ENCODE measurements at places on chromosomes 5 and 9. TPM values are rescaled to one million over a fixed set of nuclear protein-coding genes. Genes with fewer than 3 reads are reported as not detected.

PCDHB12 gene
- total RNA-seq, result 2.8 TPM

ORM2 gene
- total RNA-seq, result 3.9 TPM

DMGDH gene
- 0.78 TPM for total RNA-seq

SKIC3 gene
- total RNA-seq, result 68.7 TPM

DNA sequence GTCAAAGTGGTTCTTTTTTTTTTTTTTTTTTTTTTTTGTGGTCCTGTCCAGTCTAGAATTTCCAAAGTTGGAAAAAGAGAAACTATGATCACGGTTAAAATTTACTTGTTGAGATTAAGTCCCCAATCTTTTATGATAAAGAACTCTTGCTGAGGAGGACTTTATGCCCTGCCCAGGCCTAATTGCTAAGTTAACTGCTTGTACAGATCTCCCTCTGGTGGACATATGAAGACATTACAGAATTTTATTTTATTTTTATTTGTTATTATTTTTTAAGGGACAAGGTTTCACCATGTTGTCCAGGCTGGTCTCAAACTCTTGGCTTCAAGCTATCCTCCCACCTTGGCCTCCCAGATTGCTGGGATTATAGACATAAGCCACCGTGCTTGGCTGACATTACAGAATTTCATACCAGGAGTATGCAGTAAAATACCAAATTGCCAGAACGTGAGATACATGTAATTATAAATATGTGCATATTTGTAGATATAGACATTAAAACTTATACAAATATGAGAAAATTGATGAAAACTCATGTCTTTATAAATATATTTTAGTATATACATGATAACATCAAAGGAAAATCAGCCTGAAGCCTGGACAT is 91.2 kb downstream of the RFK start:
- no peak for DNase-seq

GRCh38 chr9:123265833-123266232 is 2.6 kb downstream of the STRBP start:
- no peak for DNase-seq

- DNase-seq, result no peak
Measured at GRCh38 chr5:124528838-124529237, 217.6 kb downstream of the ZNF608 start.

BRD3 gene
- 38.4 TPM for total RNA-seq

DNA sequence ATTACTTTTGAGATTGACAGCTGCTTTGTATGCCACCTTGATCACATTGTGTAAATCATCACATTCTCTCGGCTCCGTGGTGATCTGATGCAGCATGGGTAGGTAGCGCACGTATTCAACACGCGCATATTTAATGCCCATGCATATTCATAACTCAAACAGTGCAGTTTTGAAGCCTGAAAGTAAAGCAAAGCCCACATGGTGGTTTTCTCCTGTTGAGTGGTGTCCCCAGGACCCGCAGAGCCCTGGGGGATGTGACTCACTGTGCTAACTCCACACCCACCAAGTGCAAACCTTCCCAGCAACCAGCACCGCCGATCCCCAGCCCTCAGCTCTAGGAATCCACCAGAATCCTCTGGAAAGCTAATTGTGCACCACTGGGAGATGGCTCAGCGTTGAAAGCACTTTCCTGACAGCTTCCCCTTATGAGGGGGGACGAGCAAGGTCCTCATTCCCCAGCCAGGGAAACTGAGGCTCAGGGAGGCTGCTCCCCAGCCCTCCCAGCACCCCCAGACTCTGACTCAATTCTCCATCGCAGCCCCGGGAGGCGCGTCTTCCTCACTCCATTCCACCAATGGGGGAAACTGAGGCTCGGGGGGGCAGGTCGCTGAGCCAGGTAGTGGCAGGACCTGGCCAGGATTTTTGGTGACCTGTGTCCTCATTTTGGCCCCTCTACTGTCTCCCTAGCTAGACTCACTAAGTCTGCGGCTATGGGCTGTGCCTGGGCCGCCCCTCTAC is 46.4 kb downstream of the SARDH start:
- no peak for DNase-seq

DNA sequence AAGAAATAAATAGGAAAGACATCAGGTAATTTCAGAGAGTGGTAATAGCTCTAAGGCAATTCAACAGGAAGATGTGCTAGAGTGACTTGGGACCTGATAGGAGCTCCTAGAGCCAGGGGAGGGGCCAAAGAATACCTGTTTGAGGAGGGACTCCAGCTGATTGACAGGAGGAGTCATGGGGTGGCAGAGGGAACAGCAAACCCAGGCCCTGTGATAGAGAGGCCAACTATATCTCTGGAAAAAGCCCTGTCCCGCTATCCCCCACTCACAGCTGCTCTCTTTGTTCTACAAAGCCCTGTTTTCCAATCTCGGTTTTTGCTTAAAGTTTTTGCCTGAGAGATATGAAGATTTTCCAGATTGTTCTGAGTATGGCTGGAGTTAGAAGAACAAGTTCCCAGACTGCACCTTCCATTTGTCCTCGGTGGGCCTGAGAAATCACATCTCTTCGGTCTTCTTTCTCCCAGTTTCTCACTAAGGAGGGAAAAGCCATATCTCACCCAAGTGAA is 9.0 kb upstream of the NSD1 start:
- DNase-seq, result no peak

DNA sequence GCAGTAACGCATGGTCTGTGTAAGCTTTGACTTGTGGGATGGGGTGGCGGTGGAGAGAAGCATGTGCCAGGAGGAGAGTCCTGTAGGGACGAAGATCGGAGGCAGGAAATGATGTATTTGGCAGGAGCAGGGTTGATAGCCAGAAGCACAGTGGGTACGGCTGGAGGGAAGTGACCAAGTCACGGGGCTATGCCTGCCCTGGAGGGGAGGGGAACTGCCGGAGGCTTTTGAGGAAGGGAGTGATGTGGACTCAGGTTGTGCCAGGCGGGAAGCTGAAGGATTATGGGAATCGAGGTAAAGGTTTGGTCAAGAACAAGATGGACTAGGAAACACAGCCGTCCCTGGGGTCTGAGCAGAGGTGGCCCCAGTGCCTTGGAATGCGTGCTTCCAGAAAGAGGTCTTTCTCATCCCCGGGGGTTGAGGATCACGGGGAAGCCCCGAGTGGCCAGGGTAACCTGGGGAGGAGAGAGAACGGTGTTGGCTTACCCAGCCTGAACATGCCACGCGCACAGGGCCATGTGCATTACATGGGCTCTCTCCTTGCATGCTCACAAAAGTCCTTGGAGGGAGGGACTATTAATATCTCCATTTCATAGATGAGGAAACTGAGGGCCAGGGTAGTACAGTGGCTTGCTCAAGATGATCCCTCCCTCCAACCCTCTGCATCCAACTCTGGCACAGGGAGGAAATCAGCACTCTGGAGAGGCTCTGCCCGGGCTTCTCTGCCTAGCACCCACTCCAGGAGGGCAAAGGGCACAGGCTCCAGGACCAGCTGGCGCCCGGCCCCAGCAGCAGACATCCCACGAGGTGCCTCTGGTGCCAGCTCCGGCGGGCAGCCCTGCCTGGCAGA is 253.8 kb downstream of the PBX3 start:
- DNase-seq, result peak; percentile 48

CDH9 gene
- not detected for total RNA-seq

NOXA1 gene
- total RNA-seq, result 6.5 TPM

ZNG1A gene
- total RNA-seq, result 24.7 TPM

MYOZ3 gene
- 1.7 TPM for total RNA-seq

AJM1 gene
- 2.7 TPM for total RNA-seq

DNA sequence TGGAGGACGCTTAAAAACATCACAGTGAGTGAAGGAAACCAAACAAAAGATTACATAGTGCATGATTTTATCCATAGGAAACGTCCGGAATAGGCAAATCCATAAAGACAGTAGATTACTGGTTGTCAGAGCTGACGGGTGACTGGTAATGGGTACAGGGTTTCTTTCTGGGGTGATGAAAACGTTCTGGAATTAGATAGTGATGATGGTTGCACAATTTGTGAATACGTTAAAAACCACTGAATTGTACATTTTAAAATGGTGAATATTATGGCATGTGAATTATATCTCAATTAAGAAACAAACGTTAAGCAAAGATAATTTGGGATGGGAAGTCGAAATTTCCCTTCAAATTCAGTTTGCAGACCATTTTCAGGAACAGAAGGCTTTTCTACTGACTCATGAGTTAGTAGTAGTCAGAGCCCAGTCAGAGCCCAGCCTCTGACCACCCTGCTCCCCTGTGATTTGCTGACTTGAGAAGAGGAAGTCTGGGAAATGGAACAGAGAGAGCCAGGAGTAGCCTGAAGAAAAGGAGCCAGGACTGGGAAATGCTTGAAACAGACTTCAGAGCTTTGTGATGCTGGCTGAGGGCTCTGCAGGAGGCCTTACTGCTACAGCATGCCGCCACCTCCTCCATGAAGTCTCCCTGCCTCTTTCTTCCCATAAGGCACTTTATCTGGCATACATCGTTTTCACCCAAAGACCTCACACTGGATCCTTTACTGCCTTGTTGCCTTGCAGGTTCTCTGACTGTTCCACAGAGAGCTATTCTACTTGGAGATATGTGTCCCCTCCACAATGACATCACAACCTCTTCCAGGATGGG is 46.4 kb upstream of the CTNNA1 start:
- no peak for DNase-seq

Measured in upper lobe of right lung (tissue), 1 donor.